ENCODE measurements at places on chromosomes 13 and 19.
A peak's percentile ranks its signal among the peaks of the same experiment; 100 is the strongest.

DNA sequence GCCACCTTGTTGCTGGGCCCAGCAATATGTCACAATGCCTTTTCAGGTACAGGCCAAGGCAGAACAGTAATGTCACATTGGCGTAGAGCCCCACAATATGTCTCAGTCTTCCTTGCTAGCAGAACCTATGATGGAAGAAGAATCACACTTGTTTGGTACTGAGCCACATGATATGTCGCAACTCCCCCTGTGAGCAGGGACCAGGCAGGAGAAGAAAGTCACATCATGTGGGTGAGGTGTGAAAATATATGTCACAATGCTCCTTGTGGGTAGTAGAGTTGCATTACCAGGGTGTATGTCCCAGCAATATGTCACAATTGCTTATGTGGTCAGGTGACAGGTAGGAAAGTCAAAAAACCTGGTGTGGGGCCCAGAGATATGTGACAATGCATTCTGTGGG, 7.1 kb upstream of the ZNF91 start:
- DNase-seq = no peak

DNA sequence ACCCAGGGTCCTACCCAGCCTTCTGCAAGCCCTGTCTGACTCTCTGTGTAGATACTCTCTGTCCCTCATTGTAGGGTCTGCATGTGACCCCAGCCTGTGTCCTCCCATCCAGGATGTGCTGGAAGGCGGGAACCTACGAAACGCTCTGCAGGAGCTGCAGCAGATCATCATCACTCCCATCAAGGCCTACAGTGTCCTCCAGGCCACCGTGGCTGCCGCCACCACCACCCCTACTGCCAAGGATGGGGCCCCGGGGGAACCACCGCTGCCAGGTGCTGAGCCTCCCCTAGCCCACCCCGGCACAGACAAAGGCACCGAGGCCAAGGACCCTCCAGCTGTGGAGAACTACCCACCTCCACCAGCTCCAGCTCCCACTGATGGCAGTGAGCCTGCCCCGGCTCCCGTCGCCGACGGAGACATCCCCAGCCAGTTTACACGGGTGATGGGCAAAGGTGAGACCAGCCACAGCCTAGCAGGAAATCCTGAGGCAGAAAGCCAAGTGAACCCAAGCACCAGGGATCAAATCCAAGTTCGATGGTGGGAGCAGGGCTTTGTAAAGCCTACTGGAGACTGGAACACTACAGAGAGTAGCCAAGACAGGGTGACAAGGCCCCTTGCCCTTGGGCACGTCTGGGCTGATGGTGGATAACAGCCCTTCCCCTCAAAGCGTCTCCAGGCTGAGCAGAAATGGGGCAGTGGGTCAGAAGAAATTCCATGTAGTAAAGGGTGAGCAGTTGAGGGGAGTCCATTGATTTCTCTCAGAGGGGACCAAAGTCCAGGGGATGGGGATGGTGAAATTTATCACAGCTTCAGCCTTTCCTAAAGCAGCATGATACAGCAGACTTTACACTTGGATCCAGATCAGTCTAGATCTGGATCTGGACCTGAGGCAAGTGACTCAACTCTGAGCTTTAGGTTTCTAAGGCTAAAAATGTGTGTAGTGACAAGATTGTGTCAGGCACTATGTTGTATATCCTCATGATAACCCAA, 13.2 kb downstream of the PAF1 start:
- DNase-seq = no peak

DNA sequence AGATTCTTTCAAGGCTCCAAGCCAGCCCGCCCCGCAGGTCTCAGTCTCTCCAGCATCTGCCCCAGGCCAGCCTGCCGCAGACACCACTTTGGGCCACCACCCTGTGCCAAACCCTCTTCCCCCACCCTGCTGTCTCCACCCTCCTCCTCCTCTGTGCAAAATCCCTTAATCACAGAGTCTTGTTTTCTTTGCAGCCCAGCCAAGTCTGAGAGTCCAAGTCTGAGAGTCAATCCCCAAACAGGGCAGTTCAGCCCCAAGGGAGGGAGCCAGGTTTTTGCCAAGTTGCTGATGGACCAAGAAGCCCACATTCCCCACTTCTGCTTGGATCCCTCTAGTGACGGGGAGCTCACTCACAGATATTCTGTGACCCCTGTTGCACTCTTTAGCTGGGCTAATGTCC, 3.1 kb downstream of the ADAMTS10 start:
- no peak for DNase-seq

GRCh38 chr19:5971714-5972354, 6.1 kb downstream of the RANBP3 start:
- DNase-seq = no peak

DNA sequence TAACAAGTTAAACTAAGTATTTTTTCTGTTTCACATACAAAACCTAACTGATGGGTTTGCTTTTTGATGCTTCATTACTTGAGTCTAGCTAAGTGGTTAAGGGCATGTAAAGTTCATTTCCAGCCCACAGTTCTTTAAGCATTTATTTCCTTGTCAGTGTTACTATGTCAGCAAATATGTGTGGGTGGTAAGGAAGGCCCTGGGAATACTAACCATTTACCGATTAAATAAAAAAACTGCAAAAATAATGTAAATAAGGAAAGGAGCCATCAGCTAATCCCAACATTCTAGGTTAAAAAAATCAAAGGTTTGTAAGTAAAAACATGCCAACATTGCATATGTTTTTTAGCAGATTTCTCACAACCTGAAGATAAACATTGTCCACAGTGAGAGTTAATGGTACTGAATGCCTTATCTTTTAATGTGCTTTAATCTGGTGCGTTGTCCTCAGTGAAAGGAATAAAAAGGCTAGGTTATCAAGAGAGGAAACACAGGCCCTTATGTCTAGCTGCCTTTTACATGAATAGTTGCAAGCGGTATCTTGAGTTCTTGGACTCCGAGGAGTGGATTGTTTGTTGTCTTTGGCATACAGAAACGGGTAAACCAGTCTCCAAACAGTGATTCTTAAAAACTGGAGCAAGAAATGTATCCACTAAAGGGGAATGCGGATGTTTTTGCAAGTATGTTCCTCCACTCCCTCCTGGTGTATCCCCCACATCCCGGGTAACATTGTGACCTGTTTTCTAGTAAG, 949.6 kb upstream of the SLC10A2 start:
- DNase-seq = no peak

GRCh38 chr13:35499676-35500075, 23.2 kb upstream of the MAB21L1 start:
- DNase-seq = no peak

DNA sequence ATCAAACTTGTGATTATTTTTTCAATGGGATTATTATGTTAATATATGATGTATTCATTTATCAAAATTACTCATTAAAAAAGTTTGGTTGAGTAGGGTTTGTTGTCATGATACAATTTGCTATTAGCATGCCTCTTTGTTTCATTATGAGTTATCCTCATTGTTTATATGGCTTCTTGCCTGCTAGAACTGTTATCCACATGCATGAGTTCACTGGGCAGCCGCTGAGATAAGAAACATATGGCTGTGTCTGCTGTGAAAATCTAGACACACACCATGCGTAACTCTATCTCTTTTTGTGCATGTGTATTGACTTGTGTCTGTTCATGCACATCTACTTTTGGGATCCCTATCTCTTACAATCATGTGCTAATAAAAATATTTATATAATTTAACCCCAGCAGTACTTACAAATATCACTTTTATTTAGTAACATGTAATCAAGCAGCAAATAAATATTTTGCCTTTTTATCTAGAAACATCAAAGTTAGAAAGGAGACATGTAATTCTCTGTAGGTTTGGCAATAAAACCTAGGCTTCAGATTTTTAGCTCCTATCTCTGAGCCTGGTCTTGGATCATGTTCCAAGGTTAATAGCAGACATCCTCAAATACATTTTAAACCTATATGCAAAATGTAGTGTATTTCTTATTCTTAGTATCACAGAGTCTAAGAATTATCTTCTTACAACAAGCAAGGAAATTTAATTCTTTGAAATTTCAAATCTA, 11.2 kb upstream of the KLF12 start:
- DNase-seq = peak; percentile 23

GRCh38 chr19:5547881-5548280, 19.9 kb downstream of the TINCR start:
- DNase-seq = peak; percentile 45

- peak; percentile 60 for DNase-seq
Measured at GRCh38 chr13:73835138-73835721, 299.0 kb downstream of the KLF12 start.

DNA sequence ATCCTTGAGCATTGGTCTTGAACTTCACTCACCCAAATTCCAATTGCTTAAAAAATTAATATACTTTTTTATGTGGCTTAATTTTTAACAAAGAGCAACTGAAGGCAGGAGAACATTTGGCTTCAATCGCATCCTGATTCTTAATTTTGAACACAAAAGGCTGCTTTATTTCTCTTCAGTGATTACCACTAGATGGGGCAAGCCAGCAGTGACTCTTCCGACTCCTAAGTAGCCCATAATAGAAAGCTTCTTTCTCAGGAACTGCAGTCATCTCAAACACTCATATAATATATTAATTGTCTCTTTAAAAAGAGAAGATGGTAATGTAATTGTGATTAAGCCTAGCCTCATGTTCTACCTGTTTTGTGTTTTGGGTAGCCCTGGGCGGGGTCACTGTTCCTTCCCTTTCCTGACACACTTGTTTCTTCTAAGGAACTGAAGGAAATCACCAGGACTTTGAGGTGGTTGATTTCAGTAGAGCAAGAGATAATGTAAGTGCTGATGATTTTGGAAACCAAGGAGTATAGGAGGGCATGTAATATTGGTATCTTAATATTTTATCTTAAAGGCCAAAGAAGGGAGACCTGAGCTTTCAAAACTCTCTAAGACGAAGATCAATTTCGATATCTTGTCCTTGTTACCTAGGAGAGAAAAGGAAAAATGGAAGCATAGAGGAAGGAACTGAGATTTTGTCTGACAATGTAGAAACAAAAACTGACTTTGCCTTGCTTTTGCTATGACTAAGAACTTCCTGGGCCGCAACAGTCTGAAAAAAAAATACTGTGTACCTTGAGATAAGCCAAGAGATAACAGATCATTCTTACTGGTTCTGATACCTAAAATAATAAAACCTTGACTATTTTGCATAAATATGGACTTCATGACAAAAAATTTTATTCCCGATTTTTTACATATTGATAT, 73.1 kb downstream of the TNFSF13B start:
- DNase-seq = peak; percentile 41

- no peak for DNase-seq
Measured at GRCh38 chr19:2628597-2628996, 73.9 kb downstream of the GNG7 start.

GRCh38 chr19:43777163-43777695, 3.5 kb downstream of the KCNN4 start:
- DNase-seq = no peak

DNA sequence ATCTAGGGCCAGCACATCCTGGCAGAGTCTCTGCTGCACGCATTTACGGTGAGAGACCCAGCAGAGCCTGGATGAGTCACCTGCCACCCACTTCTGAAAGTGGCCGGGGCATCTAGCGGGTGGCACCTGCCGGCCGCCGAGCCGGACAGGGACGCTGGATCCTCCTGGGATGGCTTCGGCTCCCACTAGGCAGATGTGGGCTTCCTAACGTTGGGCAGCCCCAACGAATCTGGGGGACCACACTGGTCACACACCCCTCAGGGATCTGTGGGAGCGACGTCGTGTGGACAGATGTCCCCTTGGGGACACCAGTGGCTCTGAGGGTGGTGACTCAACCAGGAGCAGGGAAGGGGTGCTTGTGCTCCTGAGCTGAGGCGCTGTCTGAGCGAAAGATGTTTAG, 32.2 kb downstream of the TMEM255B start:
- no peak for DNase-seq

GRCh38 chr19:43643326-43643725, 3.7 kb upstream of the CADM4 start:
- no peak for DNase-seq

- no peak for DNase-seq
Measured at GRCh38 chr19:35531291-35531690, 2.0 kb upstream of the GAPDHS start.

- DNase-seq = peak; percentile 58
Measured at GRCh38 chr19:49440439-49441209, 703 bp downstream of the SLC17A7 start.

- no peak for DNase-seq
Measured at GRCh38 chr13:41137241-41137640, 4.6 kb upstream of the KBTBD6 start.

GRCh38 chr19:8214802-8215201, 5.6 kb downstream of the CERS4 start:
- no peak for DNase-seq

GRCh38 chr13:42041684-42042035, 6.8 kb upstream of the DGKH start:
- DNase-seq = peak; percentile 77

DNA sequence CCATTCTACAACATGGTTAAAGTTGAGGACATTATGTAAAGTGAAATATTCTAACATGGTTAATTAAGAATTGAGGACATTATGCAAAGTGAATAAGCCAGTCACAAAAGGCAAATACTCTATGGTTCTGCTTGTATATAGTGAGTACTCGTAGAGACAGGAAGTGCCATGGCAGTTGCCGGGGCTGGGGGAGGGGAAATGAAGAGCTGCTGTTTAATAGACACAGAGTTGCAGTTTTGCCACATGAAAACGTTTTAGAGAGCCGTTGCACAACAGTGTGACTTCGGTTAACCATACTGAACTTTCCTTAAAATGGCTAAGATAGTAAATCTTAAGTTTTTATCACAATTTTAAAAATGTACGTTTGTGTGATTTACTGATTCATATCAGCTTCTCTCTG, 176.9 kb downstream of the SHISA2 start:
- DNase-seq = no peak

DNA sequence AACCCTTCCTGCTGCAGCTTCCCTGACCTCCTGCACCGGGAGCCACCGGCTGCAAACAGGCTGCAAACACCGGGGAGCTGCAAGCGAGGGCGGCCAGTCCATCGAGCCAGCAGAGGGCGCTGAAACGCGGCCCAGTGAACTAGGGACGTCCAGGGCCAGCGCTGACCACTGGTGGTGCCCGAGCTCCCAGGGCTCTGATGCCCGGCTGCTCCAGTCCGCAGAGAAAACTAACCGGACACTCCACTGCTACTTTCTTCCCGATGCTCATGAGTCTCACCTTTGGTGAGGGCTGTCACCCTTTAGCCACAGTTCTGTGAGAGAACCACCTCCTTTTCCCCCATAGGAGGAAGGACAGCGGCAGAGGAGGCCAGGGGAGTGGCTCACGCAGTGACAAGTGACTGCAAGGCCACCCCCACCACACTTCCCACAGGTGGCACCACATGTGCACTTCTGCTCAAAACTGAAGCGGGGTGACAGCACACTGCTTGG, 82.8 kb upstream of the MTIF3 start:
- peak; percentile 80 for DNase-seq

- no peak for DNase-seq
Measured at GRCh38 chr13:108030769-108031168, 184.6 kb downstream of the LIG4 start.

GRCh38 chr13:84933797-84934196, 865.4 kb downstream of the SLITRK6 start:
- DNase-seq = no peak

All from cerebellar cortex (tissue), 1 donor.